ENCODE measurements at places on chromosomes 7 and 10. TPM values are rescaled to one million over a fixed set of nuclear protein-coding genes. Genes with fewer than 3 reads are reported as not detected.

The CALML5 gene
- total RNA-seq, result not detected

The AGR2 gene
- total RNA-seq, result 11.9 TPM

The FKBP6 gene
- not detected for total RNA-seq

DNA sequence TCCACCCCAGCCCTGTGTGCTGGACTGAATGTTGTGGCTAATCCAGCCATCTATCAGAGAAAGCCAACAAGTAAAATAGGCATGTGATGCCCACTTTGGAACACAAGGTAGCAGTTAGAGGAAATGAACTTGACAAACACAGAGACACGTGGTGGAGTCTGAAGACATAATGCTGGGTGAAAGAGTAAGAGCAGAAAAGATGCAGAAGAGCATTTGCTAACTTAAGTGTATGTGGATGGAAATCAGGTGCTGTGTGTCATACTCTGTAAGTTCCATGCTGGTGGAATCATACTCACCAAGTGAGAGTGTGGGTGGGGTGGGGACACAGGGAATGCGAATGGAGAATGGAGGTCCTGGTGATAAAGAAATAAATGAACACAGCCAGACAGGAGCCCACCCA lies 22.8 kb downstream of the WDFY4 start:
- DNase-seq, result no peak

DNA sequence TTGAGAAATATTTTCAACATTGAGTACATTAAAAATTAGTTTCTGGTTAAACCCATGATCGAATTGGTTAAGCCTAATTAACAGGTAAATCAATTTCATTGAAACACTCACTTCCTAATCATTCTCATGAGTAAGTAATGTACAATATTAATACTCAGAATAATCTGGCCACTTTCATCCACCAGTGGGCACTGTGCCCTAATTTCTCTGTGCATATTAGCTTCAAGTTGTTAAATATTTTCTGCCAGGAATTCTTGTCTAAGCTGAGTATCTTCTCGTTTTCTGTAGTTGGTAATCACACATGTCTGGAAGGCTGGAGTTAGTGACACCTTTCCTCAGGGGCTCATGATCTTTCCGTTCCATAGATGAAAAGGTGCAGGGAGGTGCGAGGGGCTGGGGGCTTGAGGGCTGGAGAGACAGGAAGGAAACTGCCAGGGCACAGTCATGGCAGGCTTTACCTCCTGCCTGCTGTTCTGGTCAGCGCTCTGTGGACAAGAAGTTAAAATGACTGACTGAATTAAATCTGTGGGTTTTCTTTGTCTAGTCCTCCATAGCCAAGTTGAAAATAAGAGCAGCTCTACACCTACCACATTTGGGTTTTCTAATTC lies 71.9 kb downstream of the WIPF3 start:
- DNase-seq, result no peak

GRCh38 chr7:7641129-7641663 lies 644 bp downstream of the UMAD1 start:
- no peak for DNase-seq

- no peak for DNase-seq
Measured at GRCh38 chr7:47233996-47234395, 347.9 kb downstream of the TNS3 start.

DNA sequence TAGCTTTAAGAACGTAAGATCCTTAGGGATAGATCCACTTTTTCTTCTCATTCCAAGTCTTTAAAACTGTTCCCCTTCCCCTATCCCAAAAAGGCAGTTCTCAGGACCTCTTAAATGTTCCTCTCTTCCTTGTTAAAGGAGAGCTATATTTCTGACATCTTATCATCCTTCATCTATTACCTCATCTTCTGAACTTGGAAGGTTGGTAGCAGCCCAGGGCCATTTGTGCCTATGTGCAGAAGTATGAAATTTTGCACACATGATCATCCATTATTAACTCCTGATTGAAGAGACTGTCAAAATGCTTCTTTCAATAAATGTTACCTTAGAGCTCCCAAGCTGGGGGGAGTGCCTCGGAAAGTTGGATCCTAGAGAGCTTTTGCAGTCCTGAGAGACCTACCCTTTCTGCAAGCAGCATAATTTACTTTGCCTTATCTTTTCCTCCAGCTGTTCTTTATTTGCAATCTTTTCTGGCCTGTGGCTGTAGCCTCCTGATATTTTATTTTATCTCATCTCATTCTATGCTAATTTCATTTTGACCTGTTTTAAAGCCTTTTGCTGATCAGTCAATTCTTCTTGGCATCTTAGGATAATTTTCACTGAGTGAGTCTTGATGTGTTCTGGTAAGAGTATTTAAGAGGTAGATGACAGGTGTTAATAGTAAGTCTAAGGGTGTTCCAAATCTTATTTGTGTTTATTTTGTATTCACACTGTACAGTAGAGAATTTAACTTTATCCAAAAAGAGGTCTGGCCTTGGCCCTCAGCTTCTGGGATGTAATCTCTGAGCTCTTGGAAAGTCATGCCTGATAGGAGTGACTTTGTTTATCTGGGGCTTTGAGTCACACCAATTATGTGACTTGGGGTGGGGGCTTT lies 135.0 kb upstream of the PDLIM1 start:
- DNase-seq, result no peak

The LRRD1 gene
- not detected for total RNA-seq

DNA sequence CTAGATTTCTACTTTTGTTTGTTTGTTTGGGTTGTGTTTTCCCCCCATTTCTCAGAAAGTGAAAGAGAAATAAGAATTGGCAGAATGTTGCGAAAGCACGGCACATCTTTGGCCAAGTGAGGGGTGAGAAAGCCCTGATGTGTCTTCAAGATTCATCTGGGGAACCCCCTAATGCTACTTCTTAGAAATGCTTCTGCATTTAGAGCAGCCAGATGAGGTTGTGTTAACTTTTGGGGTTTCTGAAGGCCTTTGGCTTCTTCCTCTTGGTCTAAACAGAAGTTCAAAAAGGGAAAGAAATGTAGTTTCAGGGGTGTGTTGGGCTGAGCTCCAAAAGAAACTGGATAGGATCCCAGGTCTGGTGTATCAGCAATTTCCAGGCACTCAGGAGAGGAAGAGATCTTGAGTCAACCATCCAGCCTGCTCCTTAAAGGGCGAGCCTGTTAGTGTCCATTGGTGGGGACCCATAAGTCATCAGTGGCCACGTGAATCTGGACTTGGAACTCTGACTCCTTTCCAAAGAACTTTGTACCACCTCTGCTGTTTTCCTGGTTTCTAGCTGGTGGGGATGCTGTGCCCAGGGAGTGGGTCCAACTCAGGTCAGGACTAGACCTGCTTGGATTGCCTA lies 6.5 kb downstream of the DUSP5 start:
- DNase-seq, result no peak

DNA sequence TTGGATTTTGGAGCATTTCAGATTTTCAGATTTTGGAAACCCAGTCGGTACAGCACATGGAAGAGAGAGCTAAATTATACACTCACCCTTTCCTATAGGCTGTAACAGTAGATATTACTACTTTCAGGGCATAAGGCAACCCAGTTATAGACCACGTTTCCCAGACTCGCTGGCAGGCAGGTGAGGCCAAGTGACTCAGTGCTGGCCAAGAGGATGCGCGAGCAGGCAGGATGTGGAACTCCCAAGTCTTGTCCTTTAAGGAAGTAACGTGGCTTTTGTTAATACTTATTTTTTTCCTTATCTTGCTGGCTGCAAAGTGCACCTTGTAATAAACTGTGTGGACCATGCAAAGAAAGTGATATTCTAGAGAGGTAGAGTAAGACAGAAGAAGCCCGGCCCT lies 1160.1 kb downstream of the GATA3 start:
- DNase-seq, result no peak

The LIPF gene
- not detected for total RNA-seq

GRCh38 chr7:142516038-142516501 lies 233.2 kb upstream of the PRSS1 start:
- no peak for DNase-seq

DNA sequence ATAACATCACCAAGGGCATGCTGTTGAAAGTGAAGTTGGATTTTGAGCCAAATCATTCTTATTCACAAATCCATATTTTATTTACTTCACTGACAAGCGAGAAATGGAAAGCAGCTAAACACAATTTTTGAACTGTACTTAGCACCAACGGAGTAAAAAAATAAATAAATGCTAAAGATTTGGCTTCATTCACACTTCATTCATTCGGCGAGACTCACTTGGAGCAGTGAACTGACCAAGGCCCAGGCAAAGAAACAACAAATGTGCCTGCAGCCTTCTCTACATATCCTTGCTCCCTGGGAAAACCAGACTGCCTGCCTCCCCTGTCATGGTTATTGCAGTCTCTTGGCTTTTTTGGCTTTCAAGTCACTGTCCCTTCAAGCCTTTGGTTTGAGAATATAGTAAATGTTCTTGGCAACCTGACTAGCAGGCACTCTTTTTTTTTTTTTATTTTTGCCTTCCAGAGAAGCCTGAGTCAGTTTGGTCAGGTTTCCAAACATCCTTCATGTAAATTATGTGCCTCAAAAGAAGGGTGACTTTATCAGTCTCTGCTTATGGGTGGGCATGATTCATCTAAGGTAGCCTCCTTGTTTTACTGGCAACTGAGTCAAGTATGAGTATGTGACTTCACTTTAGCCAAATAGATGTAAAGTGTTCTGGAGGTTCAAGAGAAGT lies 177.6 kb upstream of the MEOX2 start:
- DNase-seq, result no peak

- no peak for DNase-seq
Measured at GRCh38 chr7:133491201-133491691, 238.4 kb downstream of the EXOC4 start.
